ENCODE measurements at places on chromosomes 6 and 20. TPM values are rescaled to one million over a fixed set of nuclear protein-coding genes. Genes with fewer than 3 reads are reported as not detected.
A peak's percentile ranks its signal among the peaks of the same experiment; 100 is the strongest.

DNA sequence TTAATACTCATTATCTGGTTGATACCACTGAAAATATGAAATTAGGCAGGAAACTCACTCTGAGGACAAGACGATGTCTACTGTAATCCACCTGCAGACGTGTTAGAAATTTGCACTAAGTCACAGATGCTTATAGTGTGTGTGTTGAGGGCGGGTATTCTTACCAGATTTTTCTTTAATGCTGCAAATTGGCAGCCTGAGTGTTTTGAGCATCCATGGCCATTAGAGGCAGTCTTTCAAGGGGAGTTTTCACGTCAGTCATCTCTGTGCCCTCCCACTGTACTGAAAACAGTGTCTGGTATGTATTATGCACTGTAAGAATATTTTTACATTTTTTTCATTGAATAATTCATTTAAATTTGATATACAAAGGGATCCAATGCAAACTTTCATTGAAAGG lies 266.5 kb upstream of the QKI start:
- DNase-seq: peak; percentile 10

DNA sequence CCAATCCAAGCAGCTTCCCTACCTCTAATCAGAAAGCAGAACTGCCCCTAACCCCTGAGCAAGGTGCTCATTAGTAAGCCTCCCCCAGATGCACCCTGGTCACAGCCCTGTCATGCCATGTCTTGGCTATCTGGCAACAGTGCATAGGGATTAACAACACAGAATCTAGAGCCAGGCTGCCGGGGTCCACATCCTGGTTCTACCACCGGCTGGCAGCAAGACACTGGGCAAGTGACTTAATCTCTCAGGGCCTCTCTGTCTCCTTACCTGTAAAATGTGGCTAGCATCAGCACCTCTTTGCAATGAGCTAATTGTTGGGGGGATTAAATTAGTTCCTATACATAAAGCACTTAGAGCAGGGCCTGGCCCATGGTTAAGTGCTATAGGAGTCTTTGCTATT lies 68.1 kb downstream of the CPNE5 start:
- no peak for DNase-seq

GRCh38 chr20:59469267-59470252 lies 134.8 kb upstream of the PHACTR3 start:
- DNase-seq: no peak

DNA sequence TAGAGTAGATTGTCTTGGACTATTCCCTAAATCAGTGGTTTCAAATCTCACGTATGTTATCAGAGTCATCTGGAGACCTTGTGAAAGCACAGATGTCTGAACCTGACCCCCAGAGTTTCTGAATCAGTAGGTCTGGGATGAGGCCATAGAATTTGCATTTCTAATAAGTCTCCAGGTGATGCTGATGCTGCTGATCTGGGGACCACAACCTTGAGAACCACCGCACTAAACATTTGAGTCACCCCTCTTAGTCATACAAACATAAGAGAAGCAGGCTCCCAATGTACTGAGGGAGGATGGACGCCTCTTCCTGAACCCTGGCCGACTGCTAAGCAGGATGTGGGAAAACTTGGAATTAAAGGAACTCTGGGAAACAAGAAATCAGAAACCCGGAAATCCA lies 187.8 kb upstream of the PRDM1 start:
- DNase-seq: peak; percentile 94

DNA sequence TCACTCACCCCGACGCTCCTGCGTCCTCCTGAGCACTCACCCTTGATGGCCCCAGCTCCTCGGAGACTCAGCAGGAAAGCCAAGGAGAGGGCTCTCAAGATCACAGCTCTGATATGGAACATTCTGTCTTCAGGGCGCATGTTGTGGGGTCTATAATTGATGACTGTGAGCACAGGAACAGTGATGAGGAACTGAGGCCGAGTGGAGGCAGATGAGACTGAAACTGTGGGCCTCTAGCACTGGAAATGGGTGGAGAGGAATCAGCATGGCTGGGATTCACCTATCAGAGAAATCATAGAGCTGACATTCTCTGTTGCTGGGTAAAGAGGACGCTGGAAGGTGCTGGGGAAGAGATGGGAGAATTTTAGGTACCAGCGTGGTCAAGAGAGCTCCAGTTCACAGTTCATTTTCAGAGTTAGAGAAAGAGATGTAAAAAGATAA lies at the start of gene HLA-DPA1:
HLA-DPA1 (minus strand) TSS at position 219 of the 441 bp plus-strand sequence.
- peak; percentile 54 for DNase-seq

DNA sequence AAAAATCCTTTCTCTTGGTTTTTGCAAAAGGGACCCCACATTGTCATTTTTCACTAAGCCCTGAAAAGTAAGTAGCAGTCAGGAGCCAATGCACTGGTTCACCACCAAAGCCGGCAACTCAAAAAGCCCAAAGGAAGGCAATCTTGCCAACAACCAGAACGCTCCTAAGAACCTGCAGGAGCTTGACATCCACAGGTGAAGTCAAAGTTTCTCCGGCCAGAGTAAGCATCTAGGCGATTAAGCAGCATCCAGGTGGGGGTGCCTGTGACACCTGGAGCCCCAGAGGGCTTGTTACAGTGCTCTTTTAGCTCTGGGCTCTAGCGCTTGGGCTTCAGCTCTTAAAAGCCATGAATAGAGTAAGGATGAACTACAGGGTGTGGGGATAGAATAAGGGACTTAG lies 36.1 kb downstream of the SLC35D3 start:
- no peak for DNase-seq

GRCh38 chr6:70735513-70735912 lies 67.8 kb downstream of the SMAP1 start:
- no peak for DNase-seq

- no peak for DNase-seq
Observed at GRCh38 chr20:44724423-44725091, 9.4 kb downstream of the CCN5 start.

DNA sequence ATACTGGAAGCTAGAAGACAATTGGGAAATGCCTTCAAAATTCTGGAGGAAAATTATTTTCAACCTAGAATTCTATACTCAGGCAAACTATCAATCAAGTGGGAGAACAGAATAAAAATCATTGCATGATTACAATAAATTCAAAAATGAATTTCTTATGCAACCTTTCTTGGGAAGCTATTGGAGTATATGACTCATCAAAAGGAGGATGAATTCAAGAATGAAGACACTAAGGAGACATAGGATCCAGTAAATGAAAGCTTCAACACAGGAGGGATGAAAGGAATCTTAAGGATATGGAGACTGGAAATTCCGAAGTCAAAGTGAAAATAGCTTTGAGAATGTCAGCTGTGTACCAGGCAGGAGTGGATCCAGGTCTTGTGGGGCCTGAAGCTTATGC lies 12.6 kb upstream of the UBR2 start:
- DNase-seq: no peak

DNA sequence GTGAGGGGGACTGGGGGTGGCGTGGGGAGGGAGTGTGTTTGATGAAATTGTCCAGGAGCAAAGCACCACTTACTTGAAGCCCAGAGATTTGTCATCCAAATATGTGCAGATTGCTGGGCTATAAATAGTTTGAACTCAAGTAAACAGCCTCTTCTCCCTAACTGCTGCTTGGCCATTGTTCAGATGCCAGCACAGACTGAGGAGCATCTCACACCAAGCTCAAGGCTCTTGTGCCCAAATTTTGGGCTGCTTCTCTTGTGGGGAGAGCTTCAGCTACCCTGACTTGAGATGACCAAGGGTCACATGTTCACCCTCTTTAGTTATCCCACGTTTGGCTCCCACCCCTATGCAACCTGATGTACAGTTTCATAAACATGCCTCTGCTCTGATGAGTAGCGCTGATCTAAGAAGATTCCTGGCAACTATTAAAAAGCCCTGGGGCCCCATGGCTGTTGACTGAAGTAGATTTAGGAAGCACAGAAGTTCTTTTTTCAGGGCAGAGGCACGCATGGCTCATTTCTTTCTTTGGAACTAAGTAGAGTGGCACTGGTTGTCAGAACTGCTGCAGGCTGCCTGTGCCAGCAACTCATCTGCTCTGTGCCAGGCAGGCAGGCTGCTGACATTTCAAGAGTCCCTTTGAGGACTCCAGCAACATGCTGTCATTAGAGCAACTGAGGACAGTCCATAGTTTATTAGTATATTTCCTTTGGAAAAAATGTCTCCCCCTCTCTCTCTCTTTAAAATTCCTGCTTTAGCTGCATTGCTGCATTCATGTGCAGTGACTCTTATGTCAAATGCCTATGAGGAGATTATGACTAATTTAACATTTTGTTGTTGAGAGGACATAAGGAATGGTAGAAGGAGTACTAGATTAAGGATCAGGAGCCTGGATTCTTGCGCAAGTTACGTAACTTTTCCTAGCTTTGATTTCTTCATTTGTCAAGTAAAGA lies 9.6 kb upstream of the PKIG start:
- peak; percentile 97 for DNase-seq

RAMACL gene
- 0.27 TPM for total RNA-seq

COL9A1 gene
- total RNA-seq: not detected

- DNase-seq: no peak
Observed at GRCh38 chr6:161870236-161870901, 596.5 kb upstream of the AGPAT4 start.

COX4I2 gene
- not detected for total RNA-seq

PHACTR2 gene
- 21.3 TPM for total RNA-seq

DNA sequence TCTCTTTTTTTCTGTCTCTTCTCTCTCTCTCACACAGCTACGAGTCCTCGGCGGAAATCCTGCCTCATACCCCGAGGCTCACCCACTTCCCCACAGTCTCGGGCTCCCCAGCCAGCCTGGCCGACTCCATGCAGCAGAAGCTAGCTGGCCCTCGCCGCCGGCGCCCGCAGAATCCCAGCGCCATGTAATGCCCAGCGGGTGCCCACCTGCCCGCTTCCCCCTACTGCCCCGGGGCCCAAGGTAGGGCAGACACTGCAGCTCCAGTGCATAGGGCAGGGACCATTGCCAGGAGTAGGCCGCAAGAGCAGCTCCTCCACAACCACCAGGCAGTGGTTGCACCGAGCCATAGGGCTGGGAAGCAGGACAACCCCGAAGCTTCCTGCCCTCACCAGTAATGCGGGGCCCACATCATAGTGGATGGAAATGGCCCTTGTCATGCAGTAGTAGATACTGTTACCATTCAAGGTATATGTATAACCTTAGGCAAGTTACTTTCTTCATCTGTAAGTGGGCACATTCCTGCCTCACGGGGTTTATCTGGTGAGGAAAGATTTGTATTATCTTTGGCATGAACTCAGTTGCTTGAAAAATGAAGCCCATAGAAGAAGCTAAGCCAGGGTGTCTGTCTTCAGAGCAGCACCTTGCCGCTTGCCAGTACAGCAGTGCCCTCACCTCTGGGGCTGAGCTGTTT lies 36.9 kb upstream of the ID1 start:
- DNase-seq: no peak

DNA sequence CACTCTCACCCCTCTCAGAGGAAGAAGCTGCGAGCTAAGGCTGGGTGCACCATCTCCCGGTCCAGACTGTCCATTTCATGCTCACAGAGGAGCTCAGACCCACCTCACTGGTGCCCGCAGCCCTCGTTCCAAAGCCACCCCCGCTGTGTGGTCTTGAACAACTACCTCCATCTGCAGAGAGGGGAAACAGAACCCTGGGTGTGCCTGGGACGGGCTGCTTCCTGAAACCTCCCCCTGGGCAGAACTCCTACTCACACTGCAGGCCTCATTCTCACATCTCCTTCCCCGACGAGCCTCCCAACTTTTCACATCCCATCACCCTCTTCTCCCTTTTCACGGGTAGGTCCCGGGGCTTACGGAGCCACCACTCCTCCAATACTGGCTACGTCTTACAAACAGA lies 18.1 kb downstream of the PMEPA1 start:
- no peak for DNase-seq

- DNase-seq: no peak
Observed at GRCh38 chr20:21019814-21020658, 86.1 kb downstream of the LINC00237 start.

- DNase-seq: no peak
Observed at GRCh38 chr20:37366743-37367142, 20.8 kb downstream of the SRC start.

- no peak for DNase-seq
Observed at GRCh38 chr6:157424491-157425020, 43.6 kb downstream of the ZDHHC14 start.

GRCh38 chr6:119895626-119896025 lies 546.1 kb upstream of the MAN1A1 start:
- DNase-seq: no peak

DNA sequence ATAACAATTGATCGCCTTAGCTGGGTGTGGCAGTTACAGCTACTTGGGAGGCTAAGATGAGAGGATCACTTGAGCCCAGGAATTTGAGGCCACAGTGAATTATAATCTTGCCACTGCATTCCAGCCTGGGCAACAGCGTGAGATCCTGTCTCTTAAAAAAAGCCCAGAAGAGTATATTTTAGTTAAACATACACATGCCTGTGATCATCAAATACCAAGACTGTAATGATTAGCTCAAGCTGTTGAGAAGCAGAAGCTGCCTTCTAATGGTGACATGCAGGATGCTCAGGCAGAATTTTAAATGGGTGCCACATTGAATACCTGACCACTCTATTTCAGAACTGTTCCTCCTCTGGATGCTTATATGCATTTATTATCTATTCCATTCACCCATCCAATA lies 8.9 kb upstream of the TMEM14A start:
- DNase-seq: no peak

GRCh38 chr6:148005806-148006205 lies 336.8 kb upstream of the SASH1 start:
- DNase-seq: no peak

PLTP gene
- total RNA-seq: 9.6 TPM

GRCh38 chr6:80411486-80411885 lies 305.0 kb downstream of the BCKDHB start:
- no peak for DNase-seq

PRDM13 gene
- total RNA-seq: not detected

DOK5 gene
- not detected for total RNA-seq

DNA sequence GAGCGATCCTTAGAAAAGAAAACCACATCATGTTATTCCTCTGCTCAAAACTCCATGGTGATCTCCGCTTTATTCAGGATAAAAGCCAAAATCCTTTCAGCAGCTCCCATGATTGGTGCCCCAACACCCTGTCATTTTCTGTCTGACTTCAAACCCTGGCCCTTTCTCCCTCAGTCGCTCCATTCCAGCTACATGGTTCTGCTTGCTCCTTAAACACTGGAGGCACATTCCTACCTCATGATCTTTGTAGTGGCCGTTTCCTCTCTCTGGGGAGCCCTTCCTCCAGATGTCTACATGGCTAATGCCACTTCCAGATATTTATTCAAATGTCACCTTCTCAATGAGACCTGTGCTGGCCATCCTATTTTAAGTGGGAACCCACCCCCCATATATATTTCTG lies 100.8 kb downstream of the CAP2 start:
- DNase-seq: no peak

GRCh38 chr20:57938158-57939108 lies 228.6 kb upstream of the PMEPA1 start:
- no peak for DNase-seq

TSPYL4 gene
- total RNA-seq: 12.0 TPM

GRCh38 chr20:51566594-51566993 lies 24.1 kb upstream of the NFATC2 start:
- DNase-seq: no peak

MUC22 gene
- not detected for total RNA-seq

- no peak for DNase-seq
Observed at GRCh38 chr6:156747715-156748114, 29.5 kb upstream of the ARID1B start.

Measured in M059J (cell line).